Kidney capillary endothelial cell (primary cell): ENCODE measurements at places on chromosomes 13 and 19.

GRCh38 chr13:43356567-43356966 lies 333.2 kb downstream of the DNAJC15 start:
- DNase-seq = no peak

- no peak for DNase-seq
Observed at GRCh38 chr13:44972956-44973581, 16.2 kb downstream of the NUFIP1 start.

- no peak for DNase-seq
Observed at GRCh38 chr13:79935121-79935520, 405.8 kb downstream of the SPRY2 start.

DNA sequence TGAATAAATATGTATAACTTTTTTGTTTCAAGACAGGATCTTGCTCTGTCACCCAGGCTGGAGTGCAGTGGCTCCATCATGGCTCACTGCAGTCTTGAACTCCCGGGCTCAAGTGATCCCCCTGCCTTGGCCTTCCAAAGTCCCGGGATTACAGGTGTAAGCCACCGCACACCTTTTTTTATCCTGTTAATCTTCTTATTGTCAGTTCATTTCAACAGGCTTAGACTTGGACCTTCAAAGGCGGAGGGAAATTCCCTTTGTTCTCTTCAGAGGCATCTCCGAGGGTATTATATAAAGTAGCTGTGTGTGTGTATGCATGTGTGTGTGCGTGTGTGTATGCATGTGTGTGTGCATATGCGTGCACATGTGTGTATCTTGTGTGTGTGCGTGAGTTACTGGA lies 35.0 kb downstream of the SUGP2 start:
- no peak for DNase-seq

DNA sequence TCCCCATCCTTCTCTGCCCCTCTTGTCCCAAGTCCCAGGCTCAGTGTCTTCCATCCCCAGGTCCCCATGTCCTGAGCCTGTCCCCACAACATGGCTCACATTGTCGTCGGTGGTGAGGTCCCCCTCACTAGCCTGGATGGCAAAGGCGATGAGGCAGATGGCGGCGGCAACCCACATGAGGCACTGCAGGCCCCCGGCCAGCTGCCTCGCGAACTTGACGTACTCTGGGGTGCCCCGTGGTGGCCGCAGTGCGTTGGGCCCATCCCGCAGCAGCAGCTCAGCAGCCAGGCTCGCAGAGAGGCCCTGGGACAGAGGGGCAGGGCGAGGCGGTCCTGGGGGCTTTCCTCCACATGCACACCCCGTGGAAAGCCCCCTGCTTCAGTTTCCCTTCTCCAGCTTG lies 1.1 kb downstream of the ATP4A start:
- no peak for DNase-seq

GRCh38 chr19:1862424-1863327 lies 703 bp downstream of the KLF16 start:
- DNase-seq = no peak
